ENCODE measurements at places on chromosomes 3 and 15.

DNA sequence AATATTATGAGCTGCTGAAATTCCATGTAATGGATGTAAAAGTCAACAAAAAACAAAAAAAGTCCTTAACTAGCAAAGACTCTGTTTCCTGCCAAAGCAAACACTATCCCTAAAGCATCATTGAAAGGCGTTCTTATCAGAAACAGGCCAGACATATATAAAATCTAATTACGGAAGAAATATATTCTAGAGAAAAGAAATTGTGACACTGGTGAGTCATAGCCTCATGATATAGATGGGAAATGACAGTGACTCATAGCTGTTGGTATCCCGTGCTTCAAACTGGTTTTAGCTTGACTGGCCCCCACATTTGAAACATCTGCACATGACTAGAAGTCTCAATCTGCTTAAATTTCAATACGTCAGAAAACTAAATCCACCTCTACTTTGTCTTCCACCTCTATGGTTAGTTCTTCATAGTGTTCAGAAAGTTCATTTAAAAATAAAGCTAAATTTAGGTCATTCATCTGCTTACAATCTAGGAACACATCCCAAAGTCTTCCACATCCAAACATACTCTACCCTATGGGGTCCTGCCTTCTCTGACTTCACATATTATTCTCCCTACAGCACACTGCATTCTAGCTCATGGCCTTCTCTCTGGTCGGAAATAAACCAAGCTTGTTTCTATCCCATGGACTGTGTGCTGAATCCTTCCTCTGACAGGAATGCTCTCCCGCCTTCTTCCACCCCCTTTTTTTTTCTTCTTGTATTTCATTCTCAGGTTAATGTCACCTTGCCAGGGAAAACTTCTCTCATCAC, 456.3 kb upstream of the ARRDC4 start:
- no peak for DNase-seq

- DNase-seq, result no peak
Measured at GRCh38 chr3:113103588-113103987, 107.8 kb upstream of the BOC start.

GRCh38 chr3:99774467-99774866, 43.2 kb upstream of the CMSS1 start:
- no peak for DNase-seq

DNA sequence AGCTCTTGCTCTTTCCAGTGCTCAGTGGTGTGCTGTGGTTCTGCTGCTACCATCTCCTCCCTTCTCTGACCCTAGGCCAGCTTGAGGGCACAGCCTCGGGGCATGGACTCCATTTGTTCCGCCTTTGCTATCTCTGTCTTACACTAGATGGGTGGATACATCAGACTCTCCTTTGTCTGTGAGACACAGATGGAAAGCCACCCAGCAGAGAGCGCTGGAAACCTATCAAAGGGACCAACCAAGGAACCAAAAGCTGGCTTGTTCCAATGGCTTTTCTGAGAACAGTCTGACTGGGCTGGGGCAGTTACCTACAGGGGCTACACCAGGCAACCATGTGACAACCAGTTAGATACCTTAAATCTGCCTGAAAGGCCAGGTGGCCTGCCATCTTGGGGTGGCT, 63.8 kb downstream of the NPTN start:
- no peak for DNase-seq

GRCh38 chr15:98791046-98791701, 142.8 kb downstream of the IGF1R start:
- no peak for DNase-seq

DNA sequence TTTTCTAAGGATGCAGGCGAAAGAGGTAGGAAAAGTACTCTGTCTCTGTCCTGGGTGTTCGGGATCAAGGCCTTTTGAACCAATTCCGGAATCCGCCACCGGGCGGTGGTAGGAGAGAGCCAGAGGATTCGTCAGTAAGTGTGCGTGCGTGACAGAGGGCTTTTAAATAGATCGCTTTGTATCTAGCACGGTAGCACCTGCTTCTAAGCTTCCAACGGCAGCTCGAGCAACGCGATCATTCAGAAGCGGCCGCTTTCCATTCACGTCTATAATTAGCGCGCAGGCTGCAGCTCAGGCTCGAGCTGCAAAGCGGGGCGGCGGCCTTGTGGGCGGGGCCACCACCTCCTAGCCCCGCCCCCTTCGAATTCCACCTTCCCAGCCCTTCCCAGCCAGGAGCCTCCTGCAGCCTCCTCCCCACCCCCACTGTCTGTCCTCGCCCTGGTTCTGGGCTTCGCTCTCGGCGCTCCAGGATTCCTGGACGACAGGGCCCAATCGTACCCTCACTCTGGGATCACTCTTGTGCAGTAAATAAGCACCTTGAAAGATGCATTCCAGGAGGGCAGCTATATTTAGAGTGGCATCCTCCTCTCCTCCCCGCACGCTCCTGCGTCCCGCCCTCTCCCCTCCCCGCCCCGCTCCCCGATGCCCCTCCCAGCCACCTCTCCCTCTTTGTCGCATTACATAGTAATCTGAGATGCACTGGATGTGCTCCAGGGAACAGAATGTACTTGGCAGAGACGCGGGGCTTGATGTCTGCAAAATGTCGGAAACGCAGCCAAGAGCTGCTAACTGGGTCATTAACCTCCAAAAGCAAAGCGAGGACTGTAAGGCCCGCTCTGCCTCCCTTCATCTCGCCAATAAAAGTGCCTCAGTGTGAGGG, 224.1 kb upstream of the TPRG1 start:
- peak; percentile 100 for DNase-seq

GRCh38 chr3:177356952-177357351, 159.7 kb upstream of the TBL1XR1 start:
- DNase-seq, result no peak

DNA sequence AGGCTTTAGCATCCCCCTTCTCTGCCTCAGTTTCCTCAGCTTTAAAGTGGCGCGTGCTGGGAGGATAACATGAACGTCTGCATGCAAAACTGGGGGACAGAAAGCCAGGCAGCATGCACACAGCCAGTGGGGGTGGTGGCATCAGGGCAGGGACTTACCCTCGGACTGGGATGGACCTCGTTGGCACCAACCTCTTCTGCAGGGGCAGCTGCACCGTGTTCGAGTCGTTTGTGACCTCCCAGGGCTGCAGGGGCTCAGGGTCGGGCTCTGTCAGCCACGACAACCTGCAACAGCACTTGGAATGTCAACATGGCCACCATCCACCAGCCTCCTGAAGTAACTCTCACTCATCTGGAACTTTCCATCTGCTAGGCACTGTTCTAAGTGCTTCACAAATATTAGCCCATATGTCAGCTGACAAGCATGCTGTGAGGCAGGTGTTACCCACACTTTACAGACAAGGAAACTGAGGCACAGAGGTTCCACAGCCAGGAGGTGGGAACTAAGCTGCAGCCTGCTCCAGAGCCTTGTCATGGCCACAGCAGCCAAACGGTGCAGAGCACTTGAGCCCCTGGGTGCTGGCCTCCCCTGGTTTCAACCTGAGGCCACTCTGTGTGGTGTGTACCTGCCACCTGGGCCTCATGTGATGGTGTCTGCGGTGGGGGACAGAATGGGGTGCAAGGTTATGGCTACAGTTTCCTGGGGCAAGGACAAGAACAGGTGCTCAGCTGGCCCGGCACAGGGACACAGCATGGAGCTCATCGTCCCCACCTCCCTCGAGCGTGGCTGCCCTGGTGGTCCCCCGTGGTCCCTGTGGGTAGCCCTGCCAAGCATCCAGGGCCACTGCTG, 6.7 kb downstream of the C3orf22 start:
- DNase-seq, result no peak

- DNase-seq, result no peak
Measured at GRCh38 chr3:109648027-109648426, 310.7 kb upstream of the DPPA4 start.

- no peak for DNase-seq
Measured at GRCh38 chr15:81511138-81511537, 137.1 kb upstream of the TMC3 start.

DNA sequence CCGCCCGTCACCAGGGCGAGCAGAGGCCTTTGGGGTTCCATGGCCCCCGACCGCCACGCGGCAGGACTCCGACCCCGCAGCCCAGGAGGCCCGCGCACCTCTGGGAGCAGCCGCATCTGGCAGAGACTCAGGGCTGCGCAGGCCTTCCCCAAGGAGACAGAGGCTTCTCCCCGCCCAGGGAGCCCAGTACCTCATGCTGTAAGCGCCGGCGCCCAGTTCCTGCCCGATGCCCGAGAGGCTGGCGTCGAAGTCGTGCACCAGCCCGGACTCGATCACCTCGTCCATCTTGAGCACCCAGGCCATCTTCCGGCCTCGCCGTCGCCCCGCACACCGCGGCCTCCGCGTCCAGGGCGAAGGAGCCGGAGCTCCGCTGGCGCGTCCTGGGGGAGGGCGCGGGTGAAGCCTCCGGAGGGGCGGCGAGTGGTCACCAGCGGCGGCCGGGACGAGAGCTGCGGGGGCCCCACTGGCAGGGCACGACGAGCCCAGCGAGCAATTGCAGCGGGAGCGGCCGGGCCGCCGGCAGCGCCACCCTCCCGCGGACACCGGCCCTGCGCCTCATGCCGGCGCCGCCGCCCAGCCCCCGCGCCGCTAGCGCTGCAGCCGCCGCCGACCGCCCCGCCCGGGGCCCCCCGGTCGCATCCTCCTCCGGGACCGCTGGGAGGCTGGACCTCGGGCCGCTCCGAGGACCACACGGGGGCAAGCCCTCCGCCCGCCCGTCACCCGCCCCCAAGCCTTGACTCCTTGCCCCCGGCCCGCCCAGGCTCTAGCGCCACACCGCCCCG, 468 bp downstream of the UBP1 start:
- no peak for DNase-seq

- DNase-seq, result no peak
Measured at GRCh38 chr15:88872706-88873105, 22.6 kb downstream of the HAPLN3 start.

DNA sequence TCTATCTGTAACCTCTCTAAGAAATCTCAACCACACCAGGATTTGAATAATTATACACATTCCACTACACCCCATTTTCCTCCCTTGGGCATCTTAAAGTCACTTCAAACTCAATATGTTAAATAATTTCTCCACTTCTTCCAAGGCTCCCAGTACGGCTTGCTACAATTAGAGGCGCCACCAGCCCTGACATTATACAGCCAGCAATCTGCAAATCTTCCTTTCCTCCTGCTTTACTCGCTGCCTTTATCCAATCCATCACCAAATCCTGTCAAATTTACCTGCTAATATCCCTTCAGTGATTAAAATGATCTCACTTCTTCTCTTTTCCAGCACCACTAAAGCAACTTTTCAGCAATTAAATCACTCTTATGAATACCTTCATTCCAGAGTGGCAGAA, 13.9 kb downstream of the WWTR1 start:
- DNase-seq, result no peak

GRCh38 chr3:101813817-101814440, 34.9 kb downstream of the NXPE3 start:
- no peak for DNase-seq

DNA sequence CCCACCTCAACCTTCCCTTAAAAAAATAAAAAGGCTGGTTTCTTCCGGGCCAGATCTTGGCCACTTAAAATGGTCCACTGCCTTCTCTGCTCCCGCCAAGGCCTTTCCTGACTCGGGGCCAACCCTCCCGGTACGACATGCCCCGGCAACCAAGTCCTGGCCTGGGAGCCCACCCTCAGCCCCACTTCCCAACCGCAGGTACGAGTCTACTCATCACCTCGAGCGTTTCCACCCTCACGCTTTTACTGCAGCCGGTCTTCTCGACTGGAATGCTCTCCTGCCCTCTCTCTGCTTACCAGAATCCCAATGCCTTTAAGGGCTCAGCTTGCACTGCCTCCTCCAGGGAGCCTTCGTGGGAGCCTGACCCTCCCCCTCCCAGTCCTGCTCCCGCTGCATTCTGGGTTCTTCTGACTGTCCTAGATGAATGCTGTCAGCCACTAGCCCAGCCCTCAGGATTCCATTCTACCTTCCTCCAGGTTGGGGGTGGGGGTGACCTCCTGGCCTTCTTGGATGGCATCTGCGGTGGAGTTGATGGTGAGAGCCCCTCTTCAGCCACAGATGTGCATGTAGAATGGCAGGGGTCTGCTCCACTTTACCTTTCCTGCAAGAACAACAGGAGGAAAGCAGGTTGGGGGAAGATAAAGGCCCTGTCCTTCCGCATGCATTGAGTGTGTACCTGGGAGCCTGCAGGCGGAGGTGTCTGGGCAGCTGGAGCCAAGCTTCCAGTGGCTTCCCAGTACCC, 1.1 kb upstream of the CSRNP1 start:
- DNase-seq, result no peak

GRCh38 chr3:164332831-164333802, 745.2 kb downstream of the SI start:
- no peak for DNase-seq

GRCh38 chr3:8627201-8627940, 17.2 kb downstream of the SSUH2 start:
- DNase-seq, result no peak

DNA sequence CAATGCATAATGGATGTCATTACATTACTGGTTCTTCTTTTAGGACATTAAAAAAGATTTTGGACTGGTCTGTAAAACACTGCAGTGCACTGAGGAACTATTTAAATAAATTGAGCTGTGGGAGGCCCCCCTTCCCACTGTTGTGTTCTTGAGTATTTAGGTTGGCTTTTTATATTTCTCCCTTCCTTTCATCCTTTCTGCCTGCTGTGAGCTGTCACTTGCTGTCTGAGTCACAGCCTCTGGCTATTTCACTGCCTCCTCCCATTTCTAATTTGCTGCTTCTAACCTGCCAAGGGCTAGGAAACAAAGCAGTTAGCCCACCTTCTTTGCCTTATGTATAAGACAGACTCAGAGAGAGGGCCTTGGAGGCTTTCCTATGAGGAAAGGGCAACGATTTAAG, 89.0 kb upstream of the FNDC3B start:
- no peak for DNase-seq

DNA sequence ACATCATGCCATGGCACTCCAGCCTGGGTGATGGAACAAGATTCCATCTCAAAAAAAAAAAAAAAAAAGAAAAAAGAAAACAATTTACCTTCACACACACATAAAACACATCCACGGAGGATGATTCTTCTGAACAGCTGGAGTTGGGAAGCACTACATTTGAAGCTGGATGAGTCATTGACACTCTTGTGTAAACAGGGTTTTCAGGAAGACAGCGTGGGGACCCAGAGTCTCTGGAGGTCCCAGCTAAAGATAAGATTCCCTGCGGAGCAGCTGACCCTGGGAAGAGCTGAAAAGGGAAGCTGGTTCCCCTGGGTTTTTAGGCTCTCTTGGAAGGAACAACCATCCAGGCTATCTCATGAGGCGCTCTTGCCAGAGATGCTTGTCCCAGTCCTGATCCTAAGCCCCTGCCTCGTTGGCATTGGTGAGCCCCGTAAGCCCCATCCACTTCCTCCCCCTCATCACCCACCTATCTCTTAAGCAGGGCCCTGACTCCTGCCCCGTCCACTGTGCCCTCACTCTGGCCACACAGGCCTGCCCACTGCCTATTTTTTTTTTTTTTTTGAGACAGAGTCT, 32.0 kb upstream of the FURIN start:
- no peak for DNase-seq

DNA sequence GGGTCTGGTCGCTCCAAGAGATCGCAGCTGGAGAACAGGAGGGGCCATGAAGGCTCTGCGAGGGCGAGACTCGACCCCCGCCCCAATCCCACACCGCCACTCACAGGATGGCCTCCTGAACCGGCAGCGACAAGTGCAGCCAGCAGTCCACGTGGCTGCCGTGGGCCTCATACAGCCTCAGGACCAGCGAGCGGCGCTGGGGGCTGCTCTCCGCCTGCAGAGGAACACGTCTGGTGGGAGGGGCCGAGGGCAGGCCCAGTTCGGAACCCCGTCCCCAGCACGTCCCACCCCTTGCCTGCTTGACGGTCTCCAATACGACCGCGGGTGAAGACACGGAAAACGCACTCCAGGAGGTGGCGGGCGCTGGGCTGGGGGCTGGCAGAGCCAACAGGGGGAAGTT, 9.2 kb downstream of the NEIL1 start:
- DNase-seq, result no peak
